ENCODE measurements at places on chromosomes 7 and 10. TPM values are rescaled to one million over a fixed set of nuclear protein-coding genes. Genes with fewer than 3 reads are reported as not detected.
A peak's percentile ranks its signal among the peaks of the same experiment; 100 is the strongest.

DNA sequence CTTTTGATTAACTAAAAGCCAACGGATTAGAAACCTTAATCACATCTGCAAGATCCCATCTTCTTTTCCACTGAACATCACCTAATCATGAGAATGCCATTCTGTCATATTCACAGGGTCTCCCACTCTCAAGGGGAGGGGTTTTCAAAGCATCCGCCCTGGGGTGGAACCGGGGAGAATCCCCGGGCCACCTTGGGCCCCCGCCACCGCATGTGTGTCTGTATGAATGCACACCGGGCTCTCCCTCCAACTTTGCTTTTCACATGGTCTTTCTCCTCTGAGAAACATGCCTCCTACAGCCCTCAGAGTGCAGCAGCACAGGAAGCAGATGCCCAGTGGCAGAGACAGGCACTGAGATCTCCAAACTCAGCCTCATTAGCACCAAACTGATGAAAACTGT lies 233.2 kb upstream of the PPP2R2D start:
- peaks cover 14% of the 10 kb centered on the region for H3K27me3 ChIP-seq
- no peaks in the 10 kb centered on the region for H3K4me1 ChIP-seq
- no peaks in the 10 kb centered on the region for H3K36me3 ChIP-seq
- H3K4me3 ChIP-seq: no peak overlapping the region
- DNase-seq: no peak
- no peak overlapping the region for H3K27ac ChIP-seq

GRCh38 chr7:25855854-25856782 lies 295.9 kb upstream of the NFE2L3 start:
- H3K27ac ChIP-seq: no peak overlapping the region
- H3K4me1 ChIP-seq: peaks cover 26% of the 10 kb centered on the region
- DNase-seq: no peak
- H3K36me3 ChIP-seq: no peaks in the 10 kb centered on the region
- H3K27me3 ChIP-seq: peaks cover 53% of the 10 kb centered on the region
- H3K4me3 ChIP-seq: no peak overlapping the region

Gene SNX13
- 48.9 TPM for total RNA-seq

Gene NODAL
- total RNA-seq: not detected

- H3K27ac ChIP-seq: peak overlapping the region; percentile 48
- H3K4me1 ChIP-seq: peaks cover 4% of the 10 kb centered on the region
- H3K36me3 ChIP-seq: no peaks in the 10 kb centered on the region
- no peak for DNase-seq
- peaks cover 3% of the 10 kb centered on the region for H3K27me3 ChIP-seq
These were observed 1025.0 kb upstream of the CELF2 start for GRCh38 chr10:9992661-9993060.

DNA sequence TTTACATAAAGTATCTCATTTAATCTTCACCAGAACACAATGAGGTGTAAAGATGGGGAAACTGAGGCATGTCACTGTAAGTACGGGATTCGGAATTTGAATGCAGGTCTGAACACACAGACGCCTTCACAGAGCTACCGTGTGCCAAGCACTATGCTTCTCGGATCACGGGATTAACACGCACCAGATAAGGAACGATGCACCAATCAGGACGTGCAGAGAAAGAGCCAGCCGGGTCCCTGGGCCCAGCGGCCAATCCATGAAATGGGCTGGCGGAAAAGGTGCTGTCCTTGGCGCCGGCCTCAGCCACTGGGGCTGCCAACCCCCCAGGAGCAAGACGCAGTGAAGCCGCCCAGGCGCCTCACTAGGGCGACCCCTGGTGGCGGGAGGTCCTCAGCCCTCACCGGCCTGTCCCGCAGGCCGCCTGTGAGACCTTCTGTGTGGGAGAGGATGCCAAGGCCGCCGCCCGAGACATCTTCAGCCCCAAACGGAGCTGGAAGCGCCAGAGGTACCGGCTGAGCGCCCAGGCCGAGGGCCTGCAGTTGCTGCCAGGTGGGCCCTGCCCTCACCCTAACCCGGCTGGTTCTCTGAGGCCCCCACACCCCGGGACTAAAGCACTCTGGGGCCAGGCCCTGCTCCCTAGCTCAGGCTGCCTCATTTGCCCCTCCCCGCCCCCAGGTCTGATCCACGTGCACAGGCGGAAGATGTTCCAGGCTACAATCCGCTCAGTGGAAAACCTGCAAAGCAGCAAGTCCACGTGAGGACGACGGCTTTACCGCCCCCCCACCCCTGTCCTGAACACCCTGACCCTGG lies 15.6 kb downstream of the ATG9B start:
- H3K4me1 ChIP-seq: peaks cover 32% of the 10 kb centered on the region
- H3K27ac ChIP-seq: no peak overlapping the region
- H3K36me3 ChIP-seq: no peaks in the 10 kb centered on the region
- peaks cover 33% of the 10 kb centered on the region for H3K27me3 ChIP-seq

Gene METTL27
- 8.5 TPM for total RNA-seq

Gene EBF3
- 26.1 TPM for total RNA-seq

Gene TMEM213
- total RNA-seq: not detected

Gene TAS2R41
- total RNA-seq: not detected

- no peak for DNase-seq
- H3K27me3 ChIP-seq: no peaks in the 10 kb centered on the region
- peaks cover 4% of the 10 kb centered on the region for H3K4me1 ChIP-seq
These were observed 16.9 kb downstream of the TAS2R41 start for GRCh38 chr7:143494622-143495021.

- H3K4me3 ChIP-seq: no peak overlapping the region
- no peaks in the 10 kb centered on the region for H3K4me1 ChIP-seq
- DNase-seq: no peak
These were observed 129.2 kb downstream of the GNAI1 start for GRCh38 chr7:80263821-80264220.

DNA sequence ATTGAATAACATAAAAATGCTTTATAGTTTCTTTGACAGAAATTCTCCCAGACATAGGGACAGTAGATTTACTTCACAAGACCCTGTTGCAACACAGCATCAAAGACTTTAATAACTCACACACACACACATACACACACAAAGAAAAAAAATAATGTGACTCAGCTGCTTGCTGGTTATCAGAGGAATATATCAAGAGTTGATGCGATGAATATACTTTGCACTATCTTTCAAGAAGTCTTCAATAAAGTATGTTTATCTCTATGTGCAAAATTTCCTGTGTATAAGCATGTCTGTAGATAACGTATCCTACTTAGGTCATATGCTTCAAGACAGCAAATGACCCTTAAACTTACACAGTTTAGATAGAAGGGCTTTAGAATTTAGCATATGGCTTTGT lies 243.1 kb downstream of the ARL4A start:
- DNase-seq: no peak
- H3K36me3 ChIP-seq: no peaks in the 10 kb centered on the region
- peaks cover 28% of the 10 kb centered on the region for H3K4me1 ChIP-seq
- H3K27me3 ChIP-seq: no peaks in the 10 kb centered on the region

DNA sequence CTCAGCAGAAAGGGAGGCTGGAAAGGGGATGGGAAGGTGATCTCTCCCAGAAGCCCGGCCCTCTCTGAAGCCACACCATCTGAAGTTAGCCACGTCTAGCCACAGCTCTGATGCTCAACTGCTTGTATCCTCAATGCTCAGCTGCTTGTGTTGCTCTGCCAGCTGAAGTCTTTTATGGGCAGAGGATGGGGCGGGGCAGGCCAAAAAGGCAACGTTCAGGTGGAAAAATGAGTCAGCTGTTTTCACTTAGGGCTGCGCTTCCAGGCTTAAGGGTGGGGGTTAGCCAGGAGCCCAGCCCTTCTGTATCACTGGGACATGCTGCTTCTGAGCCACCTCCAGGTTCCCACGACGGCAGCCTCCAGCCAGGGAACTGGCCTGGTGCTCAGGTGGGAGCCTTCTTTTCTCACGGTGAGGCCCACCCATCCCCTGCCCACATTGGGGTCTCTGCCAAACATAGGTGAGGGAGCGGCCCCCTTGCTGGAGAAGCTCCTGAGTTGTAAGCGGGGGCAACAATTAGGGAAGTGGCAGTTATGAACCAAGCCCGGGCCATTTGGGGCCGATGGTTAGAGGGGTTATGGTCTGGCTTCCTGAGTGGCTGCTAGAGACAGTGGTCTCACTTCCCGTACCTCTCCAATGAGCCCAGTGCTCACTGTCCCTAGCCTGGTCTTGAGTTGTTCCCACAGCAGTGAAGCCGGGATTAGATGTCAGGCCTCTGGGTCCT lies 44.9 kb upstream of the CNPY1 start:
- no peak for DNase-seq
- H3K27me3 ChIP-seq: peaks cover 6% of the 10 kb centered on the region
- no peaks in the 10 kb centered on the region for H3K4me1 ChIP-seq
- no peaks in the 10 kb centered on the region for H3K36me3 ChIP-seq
- H3K27ac ChIP-seq: no peak overlapping the region
- H3K4me3 ChIP-seq: no peak overlapping the region

DNA sequence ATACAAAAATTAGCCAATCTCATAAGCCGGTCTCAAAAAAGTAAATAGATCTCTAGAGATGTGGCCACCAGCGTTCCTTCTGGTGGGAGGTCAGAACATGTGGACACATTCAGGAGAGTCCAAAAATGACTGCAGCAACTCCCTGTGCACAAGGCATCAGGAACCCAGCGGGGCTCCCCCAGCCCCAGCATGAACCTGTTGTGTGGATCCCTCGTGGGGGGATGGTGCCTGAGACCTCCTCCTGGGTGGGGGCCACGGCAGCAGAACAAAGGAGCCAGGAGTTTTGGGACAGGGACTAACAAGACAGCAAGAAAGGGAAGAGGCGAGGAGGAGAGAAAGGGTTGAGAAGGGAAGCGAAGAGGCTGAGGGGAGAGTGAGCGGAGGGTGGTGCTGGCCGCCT lies 121.8 kb downstream of the WDR37 start:
- H3K27ac ChIP-seq: no peak overlapping the region
- peaks cover under 1% of the 10 kb centered on the region for H3K4me1 ChIP-seq
- no peak overlapping the region for H3K4me3 ChIP-seq
- no peak for DNase-seq
- no peaks in the 10 kb centered on the region for H3K36me3 ChIP-seq

DNA sequence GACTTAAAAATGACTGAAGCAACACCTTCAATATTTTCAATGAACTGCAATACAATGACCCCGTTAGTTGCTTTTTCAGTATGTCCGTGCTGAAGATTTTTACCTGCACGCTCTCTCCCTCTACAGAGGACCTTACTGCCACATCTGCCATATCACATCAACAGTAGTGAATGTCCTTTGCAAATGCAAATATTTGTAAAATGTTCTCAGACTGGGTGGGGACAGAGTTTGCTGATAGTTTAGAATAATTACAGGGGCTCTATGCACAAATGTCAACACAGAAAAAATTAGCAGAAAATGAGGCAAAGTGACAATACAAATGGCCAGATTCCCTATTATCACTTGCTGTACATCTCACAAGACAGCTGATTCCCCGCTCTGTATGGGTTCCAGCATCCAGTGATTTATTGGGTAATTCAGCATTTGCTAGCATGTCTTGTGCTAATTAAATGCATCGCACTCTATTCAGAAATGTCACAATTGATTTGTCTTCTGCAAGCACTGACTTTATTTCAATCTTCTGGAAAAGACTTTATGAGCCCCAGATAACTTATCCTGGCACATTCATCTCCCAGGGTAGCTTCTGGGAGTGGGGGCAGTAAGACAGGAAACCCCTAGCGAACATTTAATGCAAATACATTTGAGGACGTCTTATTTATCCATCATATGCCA lies 69.1 kb upstream of the PTER start:
- DNase-seq: no peak
- no peaks in the 10 kb centered on the region for H3K4me1 ChIP-seq
- H3K4me3 ChIP-seq: no peak overlapping the region
- no peak overlapping the region for H3K27ac ChIP-seq

DNA sequence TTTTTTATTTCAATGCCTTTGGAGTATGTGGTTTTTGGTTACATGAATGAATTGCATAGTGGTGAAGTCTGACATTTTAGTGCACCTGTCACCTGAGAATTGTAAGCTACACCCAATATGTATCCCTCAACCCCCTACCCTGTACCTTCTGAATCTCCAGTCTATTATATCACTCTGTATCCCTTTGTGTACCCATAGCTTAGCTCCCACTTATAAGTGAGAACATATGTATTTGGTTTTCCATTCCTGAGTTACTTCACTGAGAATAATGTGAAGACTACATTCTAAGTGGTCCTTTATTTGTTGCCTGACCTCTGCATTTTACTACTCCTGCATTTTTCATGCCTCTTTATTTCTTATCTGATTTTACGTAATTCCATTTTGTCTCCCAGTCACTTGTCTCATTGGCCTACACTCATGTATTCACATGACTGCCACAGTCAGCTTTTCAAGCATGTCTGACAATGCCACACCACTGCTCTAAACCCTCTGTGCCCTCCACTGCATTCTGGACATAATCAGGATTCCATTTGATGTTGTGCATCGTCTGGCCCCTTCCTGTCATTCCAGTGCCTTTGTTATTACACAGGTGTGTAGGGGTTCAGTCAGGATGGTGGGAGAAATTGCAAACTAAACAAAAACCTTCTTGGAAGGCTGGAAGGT lies 1325.5 kb downstream of the XPNPEP1 start:
- DNase-seq: no peak
- no peaks in the 10 kb centered on the region for H3K36me3 ChIP-seq
- no peak overlapping the region for H3K27ac ChIP-seq
- peaks cover 26% of the 10 kb centered on the region for H3K4me1 ChIP-seq
- peaks cover 5% of the 10 kb centered on the region for H3K27me3 ChIP-seq

Gene SPDYE18
- total RNA-seq: 0.36 TPM

Gene OR2A12
- not detected for total RNA-seq

Gene PAPOLB
- 0.07 TPM for total RNA-seq

- DNase-seq: no peak
- H3K27me3 ChIP-seq: peaks cover 7% of the 10 kb centered on the region
- H3K27ac ChIP-seq: no peak overlapping the region
- H3K4me1 ChIP-seq: peaks cover 8% of the 10 kb centered on the region
These were observed 80.3 kb upstream of the LYZL2 start for GRCh38 chr10:30709700-30710358.

- no peak overlapping the region for H3K27ac ChIP-seq
- H3K27me3 ChIP-seq: peaks cover 26% of the 10 kb centered on the region
- no peaks in the 10 kb centered on the region for H3K4me1 ChIP-seq
- no peak overlapping the region for H3K4me3 ChIP-seq
- no peaks in the 10 kb centered on the region for H3K36me3 ChIP-seq
- no peak for DNase-seq
These were observed 198.9 kb downstream of the WDR37 start for GRCh38 chr10:1255118-1255517.

- no peak overlapping the region for H3K27ac ChIP-seq
- no peak overlapping the region for H3K4me3 ChIP-seq
- H3K36me3 ChIP-seq: peaks cover 66% of the 10 kb centered on the region
- no peak for DNase-seq
- H3K4me1 ChIP-seq: peaks cover 31% of the 10 kb centered on the region
- no peaks in the 10 kb centered on the region for H3K27me3 ChIP-seq
These were observed 35.5 kb upstream of the DGKI start for GRCh38 chr7:137882261-137882668.

GRCh38 chr7:18653381-18654155 lies 158.0 kb downstream of the HDAC9 start:
- H3K27me3 ChIP-seq: no peaks in the 10 kb centered on the region
- H3K4me1 ChIP-seq: peaks cover 9% of the 10 kb centered on the region
- DNase-seq: no peak
- no peak overlapping the region for H3K4me3 ChIP-seq

- H3K27me3 ChIP-seq: no peaks in the 10 kb centered on the region
- peaks cover 3% of the 10 kb centered on the region for H3K4me1 ChIP-seq
- no peaks in the 10 kb centered on the region for H3K36me3 ChIP-seq
- no peak for DNase-seq
These were observed 47.3 kb upstream of the MAGI2 start for GRCh38 chr7:79500759-79501158.

Gene FOXP2
- total RNA-seq: 24.0 TPM

Gene IQUB
- 1.2 TPM for total RNA-seq

Data from type B pancreatic cell (in vitro differentiated cells).